Fibroblast of mammary gland (primary cell): ENCODE measurements at places on chromosomes 7 and 10.

DNA sequence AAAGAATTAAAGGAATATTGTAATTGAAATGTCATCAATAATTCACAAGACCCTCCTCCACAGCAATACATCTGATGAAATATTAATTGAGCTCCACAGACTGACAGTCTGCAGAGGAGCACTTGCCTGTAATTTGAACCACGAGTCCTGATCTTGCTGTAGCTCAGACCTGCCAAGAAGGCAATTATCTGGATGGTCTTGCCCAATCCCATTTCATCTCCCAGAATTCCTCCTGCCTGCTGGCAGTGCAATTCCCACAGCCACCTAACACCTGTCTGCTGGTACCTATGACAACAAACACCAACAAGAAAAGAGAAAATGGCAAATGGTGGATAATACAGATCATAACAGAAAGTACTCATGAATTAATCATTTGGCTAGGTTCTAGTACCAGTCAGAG lies 38.5 kb downstream of the ERCC6 start:
- no peak for DNase-seq

- no peak for DNase-seq
Measured at GRCh38 chr10:27834476-27834875, 88.9 kb upstream of the MKX start.

- no peak for DNase-seq
Measured at GRCh38 chr10:130782467-130782866, 529.1 kb downstream of the TCERG1L start.

DNA sequence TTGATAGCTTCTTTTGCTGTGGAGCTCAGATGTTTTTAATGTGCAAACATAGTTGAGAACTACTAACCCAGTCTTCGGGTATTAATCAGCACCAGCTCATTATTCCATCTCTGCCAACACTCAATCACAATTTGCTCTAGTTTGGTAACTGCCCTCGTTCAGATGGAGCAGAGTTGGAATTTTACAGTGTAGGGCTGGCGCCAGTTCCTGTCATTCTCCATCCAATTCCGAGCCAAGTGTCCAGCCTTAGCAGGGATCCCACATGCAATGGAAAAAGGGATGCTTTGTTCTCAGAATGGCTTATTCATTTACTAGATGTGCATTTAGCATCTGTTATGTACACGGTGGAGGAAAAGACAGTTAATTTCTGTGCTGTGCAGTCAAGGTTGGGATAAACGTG lies 504.5 kb upstream of the GALNT17 start:
- no peak for DNase-seq

- DNase-seq: peak; percentile 43
Measured at GRCh38 chr10:125340903-125341302, 180.5 kb upstream of the CTBP2 start.

DNA sequence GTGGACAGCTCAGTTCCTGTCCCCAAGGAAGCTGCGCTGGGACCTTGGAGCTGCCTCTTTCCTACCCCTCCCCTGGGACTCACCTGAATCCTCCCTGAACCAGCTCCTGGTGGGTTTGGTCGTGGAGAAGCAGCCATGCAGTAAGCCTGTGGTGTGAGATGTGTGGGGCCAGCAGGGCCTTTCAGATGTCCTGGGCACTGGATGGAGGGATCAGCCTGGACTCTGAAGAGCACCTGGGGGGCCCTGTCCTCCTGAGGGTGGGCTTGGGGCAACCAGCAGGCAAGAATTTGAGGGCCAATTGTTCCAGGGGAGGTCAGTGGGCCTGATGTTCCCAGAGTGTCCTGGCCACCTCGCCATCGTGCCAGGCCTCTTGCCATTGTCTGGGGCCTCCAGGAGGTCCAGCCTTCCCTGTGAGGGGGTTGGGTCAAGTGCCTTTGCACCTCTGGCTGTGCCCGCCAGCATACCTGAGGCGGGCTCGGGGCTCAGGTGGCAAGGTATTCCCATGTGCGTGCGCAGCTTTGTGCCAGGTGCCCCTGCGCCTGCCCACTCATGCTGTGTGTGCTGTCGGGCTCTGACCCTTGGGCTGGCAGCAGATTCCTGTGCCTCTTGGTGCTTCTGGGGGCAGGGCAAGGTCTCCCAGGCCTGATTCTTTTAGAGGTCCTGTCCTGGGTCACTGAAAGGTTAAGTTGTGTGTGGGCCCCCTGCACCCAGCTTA lies 7.3 kb downstream of the TRIM8 start:
- DNase-seq: no peak

DNA sequence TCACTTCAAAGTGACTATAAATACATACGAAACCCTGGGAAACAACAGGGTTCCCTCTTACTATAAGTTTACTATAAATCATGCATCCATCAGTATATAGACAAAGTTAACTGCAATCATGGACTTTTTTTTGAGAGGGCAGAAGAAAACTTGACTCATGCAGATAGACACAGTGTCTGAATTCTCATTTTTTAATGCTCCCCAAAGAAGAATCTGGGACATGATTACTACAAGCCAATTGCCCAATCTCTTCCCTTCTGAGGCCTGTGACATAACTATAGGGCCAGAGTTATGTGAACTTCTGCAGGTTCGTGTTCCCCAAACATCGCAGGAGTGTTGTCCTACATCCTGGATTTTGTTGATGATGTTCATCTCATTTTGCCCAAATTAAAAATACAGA lies 376.5 kb downstream of the KCNMA1 start:
- DNase-seq: no peak

GRCh38 chr10:36533861-36534260 lies 591.5 kb upstream of the ANKRD30A start:
- no peak for DNase-seq

DNA sequence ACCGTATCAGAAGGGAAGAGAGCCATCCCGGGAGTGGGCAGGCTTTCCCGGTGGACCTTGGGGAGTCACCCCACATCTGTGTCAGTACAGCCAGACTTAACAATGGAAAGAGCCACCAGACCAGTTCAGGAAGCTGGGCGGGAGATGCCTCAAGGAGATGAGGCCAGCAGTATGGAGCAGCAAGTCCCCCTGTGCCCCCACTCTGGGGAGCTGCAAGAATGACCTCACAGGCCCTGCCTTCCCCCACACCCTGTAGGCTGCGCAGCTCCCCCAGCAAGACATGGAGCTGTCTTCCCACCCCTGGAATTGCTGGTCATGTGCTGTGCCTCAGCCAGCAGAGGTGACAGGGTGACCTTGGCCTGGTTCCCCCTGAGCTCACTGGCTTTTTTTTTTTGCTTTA lies 76.8 kb upstream of the INSIG1 start:
- no peak for DNase-seq

- DNase-seq: no peak
Measured at GRCh38 chr7:134736381-134736780, 43.1 kb upstream of the CALD1 start.
